NCI-H2081 (cell line): ENCODE measurements at places on chromosomes 11 and 22.

- no peak for DNase-seq
Measured at GRCh38 chr11:93700830-93701229, 39.3 kb downstream of the CEP295 start.

DNA sequence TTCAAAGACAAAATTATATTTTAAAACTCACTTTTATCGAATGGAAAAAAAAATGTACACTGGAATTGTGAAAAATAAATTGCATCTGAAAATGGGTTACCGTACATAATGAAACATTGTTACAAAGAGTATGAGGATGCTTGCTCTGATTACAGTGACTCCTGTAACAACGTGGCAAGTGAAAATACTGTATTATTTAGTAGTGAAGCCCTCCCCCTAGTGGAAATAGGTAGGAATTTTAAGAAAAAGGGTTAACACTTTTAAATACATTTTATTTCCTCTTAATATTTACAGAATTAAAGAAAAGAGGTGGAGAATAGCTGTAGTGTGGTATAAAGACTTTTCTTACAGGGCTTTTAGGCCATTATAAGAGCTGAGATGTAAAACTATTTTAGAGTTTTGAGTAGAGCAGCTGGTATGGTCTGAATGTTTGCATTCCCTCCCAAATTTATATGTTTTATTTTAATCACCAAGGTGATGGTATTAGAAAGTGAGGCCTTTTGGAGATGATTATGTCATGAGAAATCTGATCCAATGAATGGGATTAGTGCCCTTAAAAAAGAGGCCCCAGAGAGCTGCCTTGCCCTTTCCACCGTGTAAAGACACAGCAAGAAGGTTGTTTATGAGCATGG, 25.2 kb downstream of the FAM76B start:
- DNase-seq: peak; percentile 64

DNA sequence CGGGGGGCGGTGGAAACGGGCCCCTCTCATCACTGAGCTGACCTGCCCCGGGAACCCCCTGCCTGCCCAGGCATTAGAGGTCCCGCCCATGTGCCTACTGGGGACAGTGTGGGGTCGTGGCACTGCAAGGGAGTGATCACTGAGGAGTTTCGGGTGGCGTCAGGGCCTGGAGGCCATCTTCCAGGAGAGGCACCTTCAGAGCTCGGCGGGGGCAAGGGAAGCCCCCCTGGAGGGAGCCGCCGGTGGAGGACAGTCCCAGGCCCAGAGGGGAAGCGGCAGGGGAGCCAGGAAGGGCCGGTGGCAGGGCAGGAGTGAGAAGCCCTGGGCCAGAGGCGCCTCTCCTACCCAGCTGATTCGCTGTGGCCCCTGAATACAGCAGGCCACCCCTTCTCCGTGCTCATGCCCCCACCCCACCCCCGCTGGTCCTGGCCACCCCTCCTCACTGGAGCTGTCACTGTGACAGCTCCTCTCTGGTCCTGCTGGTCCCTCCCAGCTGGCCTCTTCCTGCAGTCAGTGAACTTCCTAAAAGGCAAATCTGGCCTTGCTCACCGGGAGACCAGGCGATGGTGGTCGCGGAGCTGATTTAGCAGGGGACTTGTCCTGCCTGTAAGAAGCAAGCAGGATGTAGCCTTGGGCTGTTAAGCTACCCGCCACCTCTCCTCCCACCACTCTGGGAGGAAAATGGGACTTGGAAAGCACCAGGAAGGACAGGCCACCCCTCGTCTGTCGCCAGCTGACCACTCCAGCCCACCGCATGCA, 2.0 kb upstream of the MAPK11 start:
- DNase-seq: no peak

DNA sequence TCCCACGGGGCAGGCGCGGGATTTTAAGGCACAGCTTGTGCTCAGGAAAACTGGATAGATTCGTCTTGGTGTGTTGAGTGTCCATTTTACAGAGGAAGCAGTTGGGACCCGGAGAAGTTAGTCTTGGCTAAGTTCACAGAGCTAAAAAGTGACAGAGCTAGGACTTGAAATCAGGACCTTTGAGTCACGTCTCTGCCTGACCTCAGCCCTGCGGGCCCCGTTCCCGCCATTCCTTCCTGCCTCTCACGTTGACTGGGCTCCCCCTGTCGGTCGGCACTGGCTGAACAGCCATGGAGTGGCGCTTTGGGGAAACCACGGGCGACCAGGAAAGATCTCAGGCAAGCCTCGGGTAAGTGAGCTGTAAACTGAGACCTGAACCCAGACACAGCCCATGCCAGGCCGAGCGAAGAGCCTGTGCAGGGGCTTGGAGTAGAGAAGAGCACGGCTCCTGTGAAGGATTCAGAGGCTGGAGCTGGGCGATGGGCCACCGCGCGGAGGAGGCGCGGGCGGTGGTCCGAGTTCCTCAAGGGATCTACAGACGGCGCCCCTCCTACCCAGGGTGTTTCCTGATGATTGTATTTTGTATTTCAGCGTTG, 54.1 kb downstream of the WNT11 start:
- DNase-seq: peak; percentile 46

- no peak for DNase-seq
Measured at GRCh38 chr11:34860034-34860433, 56.1 kb downstream of the APIP start.

DNA sequence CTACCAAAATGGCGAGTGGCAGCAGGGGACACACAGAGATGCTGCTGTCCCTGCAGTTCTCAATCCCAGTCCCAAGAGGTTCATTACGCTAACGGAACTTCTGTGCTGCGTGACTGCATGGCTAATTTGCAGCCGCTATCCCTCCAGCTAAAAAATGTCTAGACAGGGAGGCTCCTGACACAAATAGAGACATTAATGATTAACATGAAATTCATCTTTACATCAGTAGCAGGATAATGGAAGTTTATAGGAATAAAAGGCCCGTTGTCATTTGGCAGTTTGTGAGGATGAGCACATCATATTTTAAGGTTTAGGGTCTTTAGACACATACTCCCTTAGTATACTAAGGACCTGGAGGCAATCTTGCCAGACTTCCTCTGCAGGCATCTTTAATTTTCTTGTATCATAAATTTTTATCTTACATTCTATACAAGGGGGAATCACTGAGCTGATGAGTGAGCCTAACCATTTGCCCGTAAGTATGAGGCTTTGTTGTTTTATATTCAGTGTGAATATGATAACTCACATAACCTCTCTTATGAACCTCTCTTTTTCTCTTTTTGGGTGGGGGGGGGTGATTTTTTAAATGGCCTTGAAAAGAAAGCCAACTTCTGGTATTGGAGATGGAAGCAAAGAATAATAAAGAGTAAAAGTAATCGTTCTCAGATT, 99.8 kb upstream of the OR9G4 start:
- DNase-seq: no peak

DNA sequence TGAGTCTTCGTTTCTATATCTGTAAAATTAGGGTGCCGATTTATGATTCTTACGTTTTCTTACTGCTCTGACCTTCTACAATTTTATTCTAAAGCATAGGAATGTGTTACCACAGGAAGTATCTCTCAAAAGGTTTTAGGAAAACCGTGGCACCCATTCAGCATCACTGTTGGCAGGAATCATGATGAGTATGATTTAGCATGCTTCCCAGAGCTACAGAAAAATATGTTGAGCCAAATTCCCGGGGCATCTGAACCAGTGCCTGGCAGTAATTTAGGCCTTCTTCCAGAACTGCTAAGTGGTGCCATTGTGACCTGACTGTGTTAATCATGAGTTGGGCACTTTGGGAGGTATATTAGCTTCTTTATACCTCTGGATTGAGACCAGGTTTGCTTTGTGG, 605.0 kb upstream of the RAG2 start:
- DNase-seq: no peak

DNA sequence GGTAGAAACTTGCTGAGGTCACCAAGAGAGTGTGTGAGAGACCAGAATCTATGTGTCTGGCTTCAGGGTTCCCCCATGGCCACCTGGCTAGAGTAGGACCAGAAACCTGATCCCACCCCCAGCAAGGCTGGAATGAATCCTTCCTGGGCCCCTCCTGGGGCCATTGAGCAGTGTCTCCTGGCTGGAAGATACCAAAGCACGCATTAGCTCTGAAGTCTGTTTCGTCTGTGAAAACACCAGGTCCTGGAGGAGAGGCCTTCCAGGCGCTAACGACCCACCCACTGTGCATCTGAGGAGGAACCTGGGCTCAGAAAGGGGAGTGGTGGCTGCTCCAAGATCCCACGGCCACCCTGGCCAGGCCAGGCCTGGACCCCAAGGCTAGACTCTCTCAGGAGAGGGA, 15.5 kb upstream of the TSKU start:
- DNase-seq: no peak

DNA sequence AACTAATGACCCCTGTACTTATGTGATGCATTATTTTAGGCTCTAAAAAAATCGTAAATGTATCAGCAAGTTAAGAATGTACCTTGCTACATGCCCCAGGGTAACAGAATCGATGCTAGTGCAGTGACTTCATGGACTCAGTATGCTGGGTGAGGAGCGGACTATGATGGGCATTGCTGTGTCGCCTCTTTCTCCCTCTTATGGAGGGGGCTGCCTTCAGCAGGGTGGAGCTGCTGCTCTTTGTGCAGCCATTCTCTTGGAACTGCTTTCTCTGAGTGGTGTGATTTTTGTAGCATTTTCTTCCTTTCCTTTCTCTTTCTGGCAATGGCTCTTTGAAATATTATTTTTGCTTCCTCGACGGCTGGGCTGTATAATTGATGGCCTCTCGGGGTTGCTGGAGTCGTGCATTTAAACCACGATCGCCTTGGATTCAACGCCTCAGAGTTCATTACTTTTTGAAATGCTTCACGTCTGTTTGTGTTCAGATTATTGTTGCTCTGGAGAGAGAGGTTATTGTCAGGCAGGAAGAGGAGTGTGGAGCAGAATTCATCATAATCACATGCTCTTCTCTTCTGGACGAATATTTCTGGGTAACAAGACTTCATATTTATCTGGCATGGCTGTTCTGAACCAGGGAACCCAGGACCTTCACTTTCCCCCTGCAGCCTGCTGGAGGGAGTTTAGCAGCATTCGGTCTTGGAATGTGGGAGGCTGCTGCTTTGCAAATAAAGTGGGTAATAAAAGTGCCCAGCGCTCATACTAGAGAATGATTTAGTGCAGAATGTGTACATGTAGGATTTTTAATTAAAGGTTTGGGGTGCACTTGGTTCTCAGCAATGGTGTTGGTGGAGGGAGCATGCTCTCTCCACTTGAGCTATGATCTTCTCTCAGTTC, 804.2 kb downstream of the NTM start:
- DNase-seq: no peak

- DNase-seq: no peak
Measured at GRCh38 chr22:33579448-33580093, 340.7 kb downstream of the LARGE1 start.

GRCh38 chr11:27773884-27774283, 73.6 kb upstream of the BDNF start:
- DNase-seq: no peak

- no peak for DNase-seq
Measured at GRCh38 chr22:28027453-28028448, 108.7 kb upstream of the PITPNB start.

- no peak for DNase-seq
Measured at GRCh38 chr11:122414406-122415018, 241.0 kb upstream of the UBASH3B start.

DNA sequence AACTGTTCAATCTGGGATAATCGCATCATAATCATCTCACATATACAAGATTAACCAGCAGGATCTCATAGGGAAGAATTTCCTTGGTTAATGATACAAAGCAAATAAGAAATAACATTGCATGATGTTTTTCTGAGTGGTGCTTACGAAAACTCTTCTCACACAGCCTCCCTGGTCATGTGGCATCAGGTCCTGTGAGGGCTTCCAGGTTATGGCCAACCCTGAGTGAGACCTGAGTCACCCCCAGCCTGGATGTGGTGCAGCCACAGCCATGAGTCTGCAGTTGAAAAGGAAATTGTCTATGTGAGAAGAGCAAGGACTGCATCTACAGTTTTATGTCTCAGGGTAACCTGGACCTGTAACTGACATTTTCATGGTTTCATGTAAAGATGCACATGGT, 90.5 kb upstream of the XKR3 start:
- DNase-seq: no peak

- no peak for DNase-seq
Measured at GRCh38 chr11:58152781-58153180, 27.5 kb upstream of the OR9I1 start.

GRCh38 chr22:42820045-42820763, 36.9 kb downstream of the ARFGAP3 start:
- peak; percentile 17 for DNase-seq

DNA sequence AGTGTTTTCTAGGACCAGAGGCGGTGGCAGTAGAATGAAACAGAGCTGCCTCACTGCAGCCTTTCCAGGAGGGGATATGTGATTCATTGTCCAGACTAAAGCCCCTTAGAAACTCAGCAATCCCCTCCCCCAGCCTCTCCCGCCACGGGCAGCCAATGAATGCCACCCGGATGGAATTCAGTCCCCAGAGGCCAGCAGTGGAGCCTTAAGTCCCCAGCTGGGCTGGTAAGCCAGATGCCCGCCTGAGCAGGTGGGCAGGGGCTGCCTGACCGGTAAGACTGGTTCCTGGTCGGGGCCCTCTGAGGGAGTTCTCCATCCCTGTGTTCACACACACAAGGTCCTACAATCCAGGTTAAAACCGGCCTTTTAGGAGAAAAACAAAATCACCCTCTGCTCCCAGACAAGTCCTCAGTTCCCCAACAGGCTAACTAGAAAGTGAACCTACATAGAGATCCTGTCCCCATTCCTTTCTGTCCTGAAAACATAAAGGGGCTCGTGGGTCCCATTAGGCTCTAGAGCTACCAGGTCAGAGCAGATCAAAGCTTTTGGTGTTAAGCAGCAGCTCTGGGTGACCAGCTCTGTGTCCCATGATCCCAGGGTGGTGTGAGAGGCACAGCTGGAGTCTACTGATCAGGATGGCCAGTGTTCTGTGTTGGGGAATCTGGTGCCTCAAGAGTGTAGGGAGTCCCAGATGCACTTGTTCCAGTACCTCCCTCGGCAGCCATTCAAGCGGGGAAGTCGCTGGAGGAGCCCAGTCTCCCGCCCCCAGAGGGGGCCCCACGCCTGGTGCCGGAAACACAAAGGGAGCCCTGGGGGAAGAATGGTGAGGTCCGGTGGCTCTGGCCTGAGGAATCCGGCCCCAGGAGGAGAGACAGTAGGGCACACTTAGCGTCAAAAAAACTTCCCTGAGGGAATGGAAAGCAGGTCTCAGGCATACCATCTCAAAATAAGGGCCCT, 2.6 kb downstream of the PATZ1 start:
- DNase-seq: peak; percentile 44

DNA sequence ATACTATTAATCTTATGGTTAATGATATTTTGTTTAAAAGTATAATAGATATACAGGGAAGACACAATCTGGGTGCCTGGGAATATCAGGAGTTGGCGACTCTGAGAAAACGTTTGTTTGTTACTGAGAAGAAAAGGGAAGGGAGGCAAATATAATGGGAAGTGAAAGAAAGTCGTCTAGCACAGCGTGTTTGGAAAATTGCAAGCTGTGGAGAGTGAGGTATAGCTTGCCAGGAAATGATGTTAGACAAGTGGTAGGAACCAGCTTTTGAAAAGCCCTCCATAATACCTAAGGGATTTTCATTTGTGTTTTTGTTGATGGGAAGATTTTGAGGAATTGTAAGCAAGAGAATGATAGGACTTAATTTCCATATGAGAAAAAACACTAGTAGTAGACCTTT, 322.2 kb downstream of the LUZP2 start:
- DNase-seq: no peak

GRCh38 chr11:6418557-6419008, 311 bp downstream of the APBB1 start:
- no peak for DNase-seq

- no peak for DNase-seq
Measured at GRCh38 chr11:72773291-72773690, 20.6 kb downstream of the STARD10 start.
